ENCODE measurements at places on chromosomes 3 and 15.

GRCh38 chr3:165786013-165786412, 51.2 kb downstream of the BCHE start:
- DNase-seq = no peak

DNA sequence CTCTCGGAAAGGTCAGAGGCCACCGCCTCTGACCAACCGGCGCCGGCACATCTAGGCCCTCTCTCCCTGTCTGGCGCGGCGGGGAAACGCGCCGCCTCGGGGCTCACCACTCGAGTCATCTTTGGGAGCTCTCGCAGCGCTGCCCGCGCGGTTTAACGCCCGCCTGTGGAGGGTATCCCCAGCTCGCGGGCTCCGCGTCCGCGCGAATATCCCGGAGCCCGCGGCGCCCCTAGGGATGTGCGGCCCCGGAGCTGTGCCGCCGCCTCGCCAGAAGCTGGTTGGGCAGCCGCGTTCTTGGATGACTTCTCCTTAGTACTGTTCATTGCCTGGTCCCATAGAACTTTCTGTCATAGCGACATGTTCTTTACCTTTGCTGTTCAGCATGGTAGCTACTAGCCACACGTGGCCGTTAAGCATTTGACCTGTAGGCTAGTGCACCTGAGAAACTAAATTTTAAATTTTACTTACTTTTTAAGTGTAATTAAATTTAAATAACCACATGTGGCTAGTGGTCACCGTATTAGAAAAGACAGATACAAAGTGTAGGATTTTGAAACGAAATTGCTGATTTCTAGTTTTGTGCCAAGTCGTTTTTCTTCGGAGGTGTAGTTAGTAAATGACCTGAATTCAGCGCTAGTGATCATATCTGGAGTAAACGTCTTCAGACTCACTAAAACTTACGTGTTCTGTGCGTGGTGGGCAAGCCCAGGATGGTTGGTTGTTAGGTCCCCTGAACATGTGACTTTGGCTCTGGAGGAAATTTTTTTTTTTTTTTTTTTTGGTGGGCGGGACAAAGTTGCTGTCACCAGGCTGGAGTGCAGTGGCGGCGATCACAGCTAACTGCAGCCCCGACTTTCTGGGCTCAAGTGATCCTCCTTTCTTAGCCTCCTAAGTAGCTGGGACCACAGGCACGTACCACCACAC, 835 bp downstream of the ARIH2 start:
- DNase-seq = peak; percentile 80

- no peak for DNase-seq
Measured at GRCh38 chr3:69433121-69433968, 47.5 kb upstream of the FRMD4B start.

GRCh38 chr3:124775877-124776276, 45.6 kb downstream of the UMPS start:
- DNase-seq = no peak

GRCh38 chr15:98842192-98842972, 165.2 kb downstream of the PGPEP1L start:
- no peak for DNase-seq

GRCh38 chr3:185722881-185723280, 102.0 kb downstream of the IGF2BP2 start:
- no peak for DNase-seq

Measured in ELR (cell line).